ENCODE measurements at places on chromosomes 2 and 18.

DNA sequence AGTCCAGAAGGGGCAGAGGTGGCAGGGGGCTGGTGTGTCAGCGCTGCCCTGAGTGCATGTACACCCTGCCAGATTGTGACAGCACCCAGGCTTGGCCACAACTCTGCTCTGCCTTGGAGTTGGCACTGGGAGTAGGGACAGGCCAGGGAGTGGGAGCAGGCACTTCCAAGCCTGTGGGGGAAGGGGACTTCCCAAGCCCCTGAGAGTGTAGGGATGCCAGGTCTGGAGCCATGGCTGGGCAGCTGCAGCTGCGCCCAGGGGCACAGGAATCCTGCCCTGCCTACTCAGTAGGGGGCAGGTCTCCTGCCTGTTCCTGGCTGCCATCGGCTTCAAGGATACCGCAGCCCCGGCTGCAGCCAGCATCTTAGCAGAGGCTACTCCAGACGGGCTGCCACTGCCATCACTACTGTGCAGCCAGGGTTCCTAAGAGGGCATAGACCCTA, 109.4 kb downstream of the CALCRL start:
- DNase-seq = no peak

DNA sequence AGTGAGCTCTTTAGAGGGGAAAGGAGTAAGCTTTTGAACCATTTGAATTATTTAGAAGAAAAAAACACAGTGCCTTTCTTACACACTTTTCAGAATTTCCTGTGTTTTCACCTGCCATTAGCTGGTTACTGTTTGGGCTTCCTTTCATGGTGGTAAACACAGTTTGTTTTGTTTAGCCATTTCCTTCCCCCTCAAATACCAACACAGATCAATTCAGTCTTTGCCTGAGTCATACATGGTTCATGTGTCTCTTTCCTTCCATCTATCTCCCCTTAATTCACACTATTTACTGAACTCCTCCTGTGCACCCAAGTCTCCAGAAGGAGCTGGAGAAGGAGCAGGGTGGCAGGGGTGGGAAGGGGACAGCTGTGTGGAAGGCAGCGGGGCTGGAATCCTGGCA, 45.0 kb downstream of the TCF7L1 start:
- DNase-seq = no peak

DNA sequence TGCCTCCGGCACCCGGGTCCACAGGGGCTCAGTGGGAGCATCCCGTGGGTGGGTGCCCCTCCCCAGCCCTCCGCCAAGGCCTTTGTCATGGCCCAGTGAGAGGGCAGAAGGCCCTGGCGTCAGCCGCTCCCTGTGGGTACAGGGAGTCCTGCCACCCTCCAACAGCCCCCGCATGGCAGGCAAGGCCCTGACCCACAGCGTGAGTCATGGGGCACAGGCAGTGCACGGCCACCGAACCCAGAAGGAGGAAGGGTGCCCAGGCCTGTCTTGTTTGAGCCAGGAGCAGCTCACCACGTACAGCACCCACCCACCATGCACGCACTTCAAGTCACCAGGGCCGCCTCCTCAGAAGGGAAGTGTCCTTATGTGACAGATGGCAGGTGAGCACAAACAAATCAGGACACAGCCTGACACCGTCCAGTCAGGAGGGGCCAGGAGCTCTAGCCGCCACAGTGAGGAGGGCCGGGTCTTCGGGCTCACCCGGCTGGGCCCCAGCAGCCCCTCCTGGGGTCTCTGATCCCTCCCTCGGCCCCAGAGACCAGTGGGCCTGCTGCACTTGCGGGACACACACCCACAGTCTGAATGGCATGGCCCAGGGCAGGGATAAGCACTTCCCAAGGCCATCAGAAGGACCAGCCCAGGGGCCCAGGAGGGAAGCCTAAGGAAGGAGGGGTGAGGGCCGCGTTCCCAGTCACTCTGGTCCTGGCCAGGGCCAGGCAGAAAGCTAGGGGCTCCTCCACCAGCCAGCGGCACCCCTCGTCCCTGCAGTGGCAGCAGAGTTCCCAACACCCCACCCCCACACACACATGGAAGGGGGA, 25.8 kb downstream of the BIN1 start:
- no peak for DNase-seq

- no peak for DNase-seq
Observed at GRCh38 chr18:23351521-23351920, 101.6 kb upstream of the RIOK3 start.

- DNase-seq = no peak
Observed at GRCh38 chr2:105937498-105938097, 192.9 kb downstream of the NCK2 start.

DNA sequence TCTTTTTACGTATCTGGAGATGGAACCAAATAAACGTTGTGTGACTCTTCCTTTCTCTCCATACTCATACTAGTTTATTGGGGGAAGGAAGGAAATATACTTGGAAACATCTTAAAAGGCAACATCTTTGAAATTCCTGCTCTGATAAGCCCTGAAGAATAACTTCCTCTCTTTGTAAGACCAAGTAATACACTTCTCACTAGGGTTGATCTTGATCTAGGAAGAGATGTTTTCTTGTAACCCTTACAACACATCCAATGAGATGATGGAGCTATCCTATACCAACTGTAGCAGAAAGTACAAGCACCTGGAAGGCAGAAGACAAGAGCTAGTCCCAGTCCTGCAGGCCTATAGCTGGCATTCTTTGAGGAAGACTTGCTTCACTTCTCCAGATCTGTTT, 2.0 kb downstream of the ANKRD44 start:
- no peak for DNase-seq

GRCh38 chr2:157438863-157439823, 4.7 kb downstream of the CYTIP start:
- no peak for DNase-seq

GRCh38 chr2:129768036-129768386, 211.5 kb upstream of the RAB6C start:
- DNase-seq = no peak

DNA sequence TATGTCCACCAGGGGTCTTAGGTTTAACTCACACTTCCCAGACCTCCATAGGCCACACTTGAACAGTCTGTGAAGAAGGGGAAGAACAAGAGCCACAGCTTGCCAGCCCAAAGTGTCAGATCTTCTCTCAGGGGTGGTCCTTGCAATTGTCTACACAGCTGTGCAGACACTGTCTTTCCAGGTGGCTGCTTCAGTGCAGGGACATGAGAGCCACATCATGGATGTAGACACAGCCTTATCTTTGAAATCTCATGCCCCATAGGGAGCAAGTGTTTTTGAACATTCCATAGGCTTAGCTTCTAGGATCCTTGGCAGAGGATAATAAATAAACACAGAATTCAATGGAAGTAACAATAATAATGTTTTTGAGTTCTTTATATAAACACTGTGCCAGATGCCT, 6.7 kb downstream of the ZNF407 start:
- DNase-seq = no peak

DNA sequence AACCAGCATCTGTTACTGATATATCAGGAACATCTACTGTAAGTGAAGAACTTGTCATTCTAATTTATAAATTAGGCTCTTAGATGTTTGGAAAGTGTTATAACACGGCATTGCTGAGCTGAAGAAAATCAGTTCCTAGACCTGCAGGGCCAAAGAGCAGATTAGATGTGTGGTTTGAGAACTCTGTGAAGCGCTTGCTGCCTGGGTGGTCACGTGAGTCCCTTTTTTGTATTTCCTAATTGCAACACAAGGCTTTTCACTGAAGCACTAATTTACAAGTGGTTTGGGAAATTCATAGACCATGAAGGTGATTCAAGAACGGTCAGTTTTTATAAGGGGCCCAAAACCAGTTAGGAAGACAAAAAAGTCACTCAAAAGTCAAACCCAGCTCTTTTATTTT, 106.9 kb upstream of the SP3 start:
- no peak for DNase-seq

- no peak for DNase-seq
Observed at GRCh38 chr2:3040496-3041140, 337.0 kb downstream of the EIPR1 start.

DNA sequence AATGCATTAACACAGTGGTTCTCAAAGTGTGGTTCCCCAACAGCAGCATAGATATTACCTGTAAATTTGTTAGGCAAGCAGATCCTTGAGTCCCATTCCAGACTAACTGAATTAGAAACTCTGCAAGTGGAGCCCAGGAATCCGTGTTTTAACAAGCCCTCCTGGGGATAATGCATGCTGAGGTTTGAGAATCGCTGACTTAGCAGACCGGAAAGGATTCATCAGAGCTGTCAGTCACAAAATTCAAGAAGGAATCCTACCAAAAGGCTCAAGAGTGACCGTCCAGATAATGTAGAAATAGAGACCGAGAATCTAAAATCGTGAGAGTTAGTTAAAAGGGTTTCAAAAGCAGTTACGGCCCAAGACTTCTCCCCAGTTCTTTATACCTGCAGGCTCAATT, 66.9 kb downstream of the LOXHD1 start:
- no peak for DNase-seq

GRCh38 chr18:58196881-58197872, 153.2 kb downstream of the NEDD4L start:
- no peak for DNase-seq

GRCh38 chr18:3851159-3851558, 401.2 kb downstream of the TGIF1 start:
- no peak for DNase-seq

DNA sequence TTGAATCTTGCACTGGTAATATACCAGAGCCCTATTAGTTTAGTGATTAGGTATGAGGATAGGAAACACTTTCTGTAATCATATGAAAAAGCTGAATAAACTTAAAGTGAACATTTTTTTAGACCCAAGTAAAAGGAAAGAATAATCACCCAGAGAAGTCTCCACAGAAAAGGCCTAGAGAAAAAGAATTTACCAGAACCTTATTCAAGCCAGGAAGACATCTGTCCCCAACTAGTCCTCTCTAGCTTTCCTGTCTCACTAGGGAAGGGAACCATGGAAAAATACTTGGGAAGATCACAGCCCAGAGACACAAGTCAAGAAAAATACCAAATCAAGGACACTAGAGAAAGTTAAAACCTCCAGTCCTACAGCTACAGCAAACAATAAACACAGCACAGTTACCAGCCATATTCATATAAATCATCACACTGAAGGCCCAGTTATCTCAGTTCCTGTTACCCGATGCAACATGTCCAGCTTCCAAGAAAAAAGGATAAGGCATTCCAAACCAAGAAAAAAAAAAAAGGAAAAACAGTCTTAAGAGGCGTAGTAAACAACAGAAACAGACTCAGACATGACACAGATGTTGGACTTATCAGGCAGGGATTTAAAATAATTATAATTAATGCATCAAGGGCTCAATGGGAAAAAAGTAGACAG, 461.5 kb downstream of the IRS1 start:
- DNase-seq = no peak

- no peak for DNase-seq
Observed at GRCh38 chr2:98896416-98896815, 39.6 kb downstream of the CRACDL start.

DNA sequence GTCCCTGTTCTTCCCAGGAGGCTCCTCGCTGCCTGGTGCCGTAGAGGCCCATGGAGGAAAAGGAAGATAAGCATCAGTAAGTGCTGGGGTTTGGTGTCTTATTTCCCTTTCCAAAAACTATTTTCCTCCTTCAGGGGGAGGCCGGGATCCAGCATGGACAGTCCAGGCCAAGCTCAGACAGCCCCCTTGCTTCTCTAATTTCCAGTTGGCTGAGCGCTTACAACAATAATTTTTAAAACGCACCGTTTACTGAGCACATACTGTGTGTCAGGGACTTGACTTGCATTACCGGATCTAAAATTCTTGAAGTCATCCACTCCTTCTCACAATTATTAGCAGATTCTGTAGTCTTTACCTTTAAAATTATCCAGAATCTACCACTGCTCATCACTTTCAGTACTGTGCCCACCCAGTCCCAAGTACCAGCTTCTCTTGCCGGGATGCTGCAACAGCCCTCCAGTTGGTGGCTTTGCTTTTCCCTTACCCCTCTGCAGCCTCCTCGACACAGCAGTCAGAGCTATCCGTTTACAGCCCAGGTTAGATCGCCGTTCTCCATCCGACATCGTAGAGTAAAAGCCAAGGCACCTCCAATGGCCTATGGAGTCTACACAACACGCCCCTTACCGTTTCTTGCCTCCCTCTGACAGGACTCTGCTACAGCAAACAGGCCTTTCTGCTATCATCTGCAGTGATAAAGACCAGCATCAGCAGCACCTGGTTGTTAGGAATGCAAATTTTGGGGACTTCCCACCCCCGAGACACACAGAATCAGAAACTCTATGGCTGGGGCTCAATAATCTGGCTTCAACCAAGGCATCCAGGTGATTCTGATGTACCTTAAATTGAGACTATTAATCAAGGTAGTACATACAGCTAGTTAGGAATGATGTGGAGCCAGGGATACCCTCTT, 75.2 kb upstream of the TSPYL6 start:
- DNase-seq = no peak

DNA sequence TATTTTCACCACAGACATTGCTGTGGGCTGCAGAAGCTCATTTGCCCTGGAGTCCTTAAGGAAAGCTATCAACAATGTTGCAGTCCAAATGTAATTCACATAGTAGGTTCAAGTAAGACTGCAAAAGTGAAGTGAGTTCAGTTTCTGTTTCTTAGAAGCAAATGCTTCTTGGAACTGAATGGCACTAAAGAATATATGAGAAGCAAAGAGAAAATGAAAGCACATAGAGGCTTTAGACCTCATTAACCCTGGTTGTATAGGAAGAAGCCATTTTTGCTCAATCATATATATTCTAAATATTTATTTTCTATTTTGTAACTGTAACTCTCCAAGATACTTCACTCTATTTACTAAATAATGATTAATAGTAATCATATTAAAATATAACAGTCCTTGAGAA, 292.0 kb downstream of the ZNF804A start:
- DNase-seq = peak; percentile 2

- no peak for DNase-seq
Observed at GRCh38 chr2:54067851-54068375, 47.5 kb upstream of the ACYP2 start.

- no peak for DNase-seq
Observed at GRCh38 chr18:53701697-53702096, 522.8 kb downstream of the MBD2 start.

- DNase-seq = no peak
Observed at GRCh38 chr2:105143467-105144151, 97.9 kb upstream of the GPR45 start.

GRCh38 chr2:46574457-46575355, 95.3 kb downstream of the TMEM247 start:
- no peak for DNase-seq

DNA sequence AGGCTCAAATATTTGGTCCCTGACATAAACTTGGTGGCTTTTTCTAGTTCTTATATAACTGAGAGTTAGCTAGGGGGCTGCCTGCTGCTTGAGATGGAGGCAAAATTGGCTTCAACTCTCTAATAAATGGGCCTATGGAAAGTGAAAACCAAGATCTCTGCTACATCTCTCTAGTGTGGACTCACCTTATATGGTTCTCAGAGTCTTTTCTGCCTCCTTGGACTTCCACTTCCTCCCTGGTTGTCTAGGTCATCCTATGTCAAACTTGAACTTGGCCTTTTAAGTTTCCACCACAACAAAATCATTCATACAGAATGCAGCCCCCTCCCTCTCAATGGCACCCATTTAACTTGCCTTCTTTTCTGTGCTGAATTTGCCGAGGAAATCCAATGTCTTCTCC, 23.9 kb upstream of the ARHGAP25 start:
- no peak for DNase-seq

- no peak for DNase-seq
Observed at GRCh38 chr2:96608469-96609455, 29.4 kb downstream of the KANSL3 start.

All from H4 (cell line).